Heart left ventricle (tissue), 16 donors: ENCODE measurements at places on chromosomes 4 and X.

DNA sequence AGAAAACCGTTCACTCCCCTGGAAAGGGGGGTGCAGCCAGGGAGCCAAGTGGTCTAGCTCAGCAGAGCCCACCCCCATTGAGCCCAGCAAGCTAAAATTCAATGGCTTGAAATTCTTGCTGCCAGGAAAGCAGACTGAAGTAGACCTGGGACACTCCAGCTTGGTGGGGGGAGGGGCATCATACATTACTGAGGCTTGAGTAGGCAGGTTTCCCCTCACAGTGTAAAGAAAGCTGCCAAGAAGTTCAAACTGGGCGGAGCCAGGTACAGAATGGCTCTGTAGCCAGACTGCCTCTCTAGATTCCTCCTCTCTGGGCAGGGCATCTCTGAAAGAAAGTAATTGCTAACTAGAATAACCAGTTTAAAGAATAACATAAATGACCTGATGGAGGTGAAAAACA, 372.3 kb upstream of the F9 start:
- no peak for DNase-seq

DNA sequence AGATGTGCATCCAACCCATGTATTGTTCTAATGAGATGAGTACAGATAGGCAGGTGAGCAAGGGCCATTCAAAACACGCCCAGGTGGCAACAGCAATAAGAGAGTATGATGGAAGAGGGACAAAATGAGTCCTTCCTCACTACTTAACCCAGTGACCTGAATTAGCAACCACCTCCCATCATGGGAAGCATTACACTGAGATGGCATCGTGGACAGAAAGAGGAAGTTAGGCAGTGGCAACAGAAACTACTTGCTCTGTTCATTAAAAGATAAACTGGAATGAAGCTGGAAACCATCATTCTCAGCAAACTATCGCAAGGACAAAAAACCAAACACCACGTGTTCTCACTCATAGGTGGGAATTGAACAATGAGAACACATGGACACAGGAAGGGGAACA, 17.2 kb downstream of the RXFP1 start:
- DNase-seq: no peak

GRCh38 chr4:5211282-5211839, 160.1 kb downstream of the STK32B start:
- DNase-seq: no peak

GRCh38 chrX:10821293-10821692, 200.9 kb upstream of the MID1 start:
- no peak for DNase-seq

DNA sequence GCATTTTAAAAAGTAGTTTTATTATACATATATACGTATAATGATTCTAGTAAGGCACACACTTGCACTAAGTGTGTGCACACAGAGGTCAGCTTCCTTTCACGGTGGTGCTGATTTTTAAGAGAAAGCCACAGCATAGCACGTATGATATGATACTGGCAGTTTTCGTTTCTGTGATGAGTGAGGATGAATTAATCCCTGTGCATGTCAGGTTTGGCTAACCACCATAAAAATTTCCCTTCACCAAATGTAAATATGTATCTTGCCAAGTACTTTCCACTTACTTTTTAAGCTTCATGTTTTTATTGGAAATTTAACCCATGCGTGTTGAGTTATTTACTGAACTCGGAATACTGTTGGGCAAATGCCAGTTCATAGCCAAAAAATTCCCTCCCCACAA, 84.6 kb downstream of the SYNPO2 start:
- DNase-seq: no peak

GRCh38 chr4:146478009-146478408, 43.7 kb downstream of the SLC10A7 start:
- DNase-seq: no peak

GRCh38 chrX:38052096-38052495, 45.7 kb downstream of the SYTL5 start:
- DNase-seq: no peak

DNA sequence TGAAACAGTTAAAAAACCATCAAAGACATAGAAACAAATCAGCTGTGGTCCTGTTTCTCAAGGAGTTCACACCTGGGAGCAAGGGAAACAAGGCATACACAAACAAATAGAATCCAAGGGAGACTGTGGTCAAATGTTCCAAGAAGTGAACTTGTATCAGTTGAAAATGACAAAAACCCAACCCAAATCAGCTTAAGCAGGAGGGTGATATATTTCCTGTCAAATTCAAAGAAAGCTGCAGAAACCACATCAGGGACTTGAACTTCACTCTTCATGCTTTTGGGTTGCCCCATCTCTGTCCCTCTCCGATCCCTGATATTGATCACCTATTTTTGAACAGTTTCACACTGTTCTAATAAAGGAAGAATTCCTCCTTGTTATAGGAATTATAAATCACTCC, 148.6 kb upstream of the FMR1 start:
- DNase-seq: no peak
